ENCODE measurements at places on chromosomes 3 and 15. TPM values are rescaled to one million over a fixed set of nuclear protein-coding genes. Genes with fewer than 3 reads are reported as not detected.
A peak's percentile ranks its signal among the peaks of the same experiment; 100 is the strongest.

The GOLGA6L9 gene
- 1.6 TPM for total RNA-seq

The PTPRG gene
- total RNA-seq: 23.7 TPM

The CASR gene
- total RNA-seq: not detected

The C2CD4A gene
- total RNA-seq: not detected

- no peak for DNase-seq
Observed at GRCh38 chr3:116939091-116939490, 229.5 kb downstream of the TUSC7 start.

DNA sequence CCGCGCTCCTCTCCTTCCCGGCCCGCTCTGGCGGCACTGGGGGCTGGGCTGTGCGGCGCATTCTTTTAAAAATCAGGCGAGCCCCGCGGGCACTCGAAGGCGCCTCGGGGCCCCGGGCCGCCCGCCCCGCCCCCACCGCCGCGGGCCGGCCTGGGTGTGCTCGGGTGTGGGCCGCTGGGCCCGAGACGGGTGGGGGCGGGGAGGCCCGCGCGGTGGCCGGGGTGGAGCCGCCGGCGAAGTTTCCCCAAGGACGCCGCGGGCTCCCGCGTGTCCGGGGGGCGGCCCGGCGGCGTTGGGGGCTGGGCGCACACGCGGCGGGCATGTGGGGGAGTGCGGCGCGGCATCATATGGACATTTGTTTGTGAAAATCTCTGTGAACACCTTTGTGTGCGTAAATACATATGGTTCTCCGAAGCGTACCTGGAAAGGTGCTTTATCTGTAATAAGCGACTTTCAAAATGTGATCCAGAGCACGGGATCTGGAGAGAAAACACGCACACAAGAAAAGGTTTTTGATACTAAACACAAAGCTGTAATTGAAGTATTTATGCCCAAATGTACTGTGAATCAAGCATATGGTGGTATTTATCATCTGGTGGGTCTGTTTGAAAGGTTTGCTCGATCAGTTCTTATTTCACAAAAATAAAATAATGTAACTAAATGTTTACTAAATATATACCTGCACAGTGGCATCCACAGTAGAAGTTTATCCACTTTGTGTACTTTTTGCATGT lies 612 bp upstream of the TBL1XR1 start:
- DNase-seq: peak; percentile 69

DNA sequence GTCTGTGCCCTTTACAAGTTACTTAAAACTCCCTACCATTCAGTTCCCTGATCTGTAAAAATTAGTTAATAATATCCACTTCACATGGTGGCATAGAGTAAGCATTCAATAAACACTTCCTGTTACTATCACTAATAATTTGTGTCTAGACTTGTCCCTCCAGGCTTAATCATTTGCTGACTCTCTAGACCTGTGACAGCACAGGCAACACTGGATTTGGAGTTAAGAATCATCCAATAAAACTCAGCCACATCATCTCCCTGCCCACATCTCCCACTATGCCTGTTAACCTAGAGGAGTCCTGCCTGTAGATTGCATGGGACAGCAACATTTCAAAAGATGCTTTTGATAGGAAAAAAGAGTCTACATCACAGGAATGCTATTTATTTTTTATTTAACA lies 564.6 kb downstream of the MFSD1 start:
- DNase-seq: no peak

GRCh38 chr3:122107171-122107570 lies 52.0 kb downstream of the CD86 start:
- DNase-seq: no peak

GRCh38 chr15:48905216-48905615 lies 27.3 kb downstream of the EID1 start:
- no peak for DNase-seq

GRCh38 chr3:8752832-8753231 lies 16.6 kb downstream of the OXTR start:
- no peak for DNase-seq

All from myocyte (in vitro differentiated cells).